SJCRH30 (cell line): ENCODE measurements at places on chromosomes 5 and 9. TPM values are rescaled to one million over a fixed set of nuclear protein-coding genes. Genes with fewer than 3 reads are reported as not detected.

DMRT2 gene
- 28.6 and 33.1 TPM in 2 replicates for total RNA-seq

LIX1 gene
- 0.04 and 0.15 TPM in 2 replicates for total RNA-seq

PAEP gene
- total RNA-seq: not detected in 2 replicates

N4BP3 gene
- 43.8 and 45.8 TPM in 2 replicates for total RNA-seq

C9orf50 gene
- not detected in 2 replicates for total RNA-seq

IQGAP2 gene
- total RNA-seq: 8.5 and 11.4 TPM in 2 replicates

TEK gene
- 1.7 and 2.3 TPM in 2 replicates for total RNA-seq

MGAT1 gene
- 85.6 and 88.5 TPM in 2 replicates for total RNA-seq

CDC20B gene
- 0.02 TPM in 1 of 2 replicates, not detected in the other for total RNA-seq

CYSRT1 gene
- total RNA-seq: 1.7 TPM in 2 replicates

KIF27 gene
- 2.0 and 3.9 TPM in 2 replicates for total RNA-seq

DNA sequence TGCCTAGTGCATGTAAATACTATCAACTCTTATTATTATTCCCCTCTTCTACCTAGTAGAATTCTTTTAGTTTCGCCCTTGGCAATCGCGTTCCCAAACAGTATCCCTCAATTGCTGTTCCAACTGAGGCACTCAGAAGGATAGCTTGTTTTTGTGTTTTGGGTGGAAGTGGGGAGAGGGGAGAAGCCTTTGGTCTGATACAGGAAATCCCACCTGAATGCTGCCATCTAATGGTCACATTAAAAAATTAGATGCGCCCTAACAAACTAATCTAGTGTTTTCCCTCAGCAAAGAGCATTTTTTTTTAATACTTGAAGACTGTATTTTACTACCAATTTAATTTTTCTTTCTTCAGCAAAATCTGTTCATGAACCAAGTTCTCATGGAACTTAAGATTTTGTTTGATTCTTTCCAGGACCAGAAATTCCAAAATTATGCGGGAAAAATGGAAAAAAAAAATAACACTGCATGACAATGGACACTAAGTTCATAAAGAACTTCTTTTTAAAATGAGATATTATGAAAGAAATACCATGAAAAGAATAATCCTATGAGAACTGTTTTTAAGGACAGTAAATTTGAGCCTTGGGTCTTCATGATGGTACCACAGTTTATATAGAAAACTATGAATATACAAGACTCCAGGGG, 22.2 kb upstream of the GLDC start:
- no peaks in the 10 kb centered on the region for H3K4me1 ChIP-seq
- H3K27me3 ChIP-seq: no peaks in the 10 kb centered on the region
- H3K4me3 ChIP-seq: no peak overlapping the region
- H3K27ac ChIP-seq: no peak overlapping the region

- H3K27me3 ChIP-seq: no peaks in the 10 kb centered on the region
- no peaks in the 10 kb centered on the region for H3K36me3 ChIP-seq
- no peaks in the 10 kb centered on the region for H3K4me1 ChIP-seq
- H3K27ac ChIP-seq: no peak overlapping the region
- DNase-seq: no peak
- no peak overlapping the region for H3K4me3 ChIP-seq
These were observed 152.5 kb upstream of the ALDH1B1 start for GRCh38 chr9:38240051-38240450.

DNA sequence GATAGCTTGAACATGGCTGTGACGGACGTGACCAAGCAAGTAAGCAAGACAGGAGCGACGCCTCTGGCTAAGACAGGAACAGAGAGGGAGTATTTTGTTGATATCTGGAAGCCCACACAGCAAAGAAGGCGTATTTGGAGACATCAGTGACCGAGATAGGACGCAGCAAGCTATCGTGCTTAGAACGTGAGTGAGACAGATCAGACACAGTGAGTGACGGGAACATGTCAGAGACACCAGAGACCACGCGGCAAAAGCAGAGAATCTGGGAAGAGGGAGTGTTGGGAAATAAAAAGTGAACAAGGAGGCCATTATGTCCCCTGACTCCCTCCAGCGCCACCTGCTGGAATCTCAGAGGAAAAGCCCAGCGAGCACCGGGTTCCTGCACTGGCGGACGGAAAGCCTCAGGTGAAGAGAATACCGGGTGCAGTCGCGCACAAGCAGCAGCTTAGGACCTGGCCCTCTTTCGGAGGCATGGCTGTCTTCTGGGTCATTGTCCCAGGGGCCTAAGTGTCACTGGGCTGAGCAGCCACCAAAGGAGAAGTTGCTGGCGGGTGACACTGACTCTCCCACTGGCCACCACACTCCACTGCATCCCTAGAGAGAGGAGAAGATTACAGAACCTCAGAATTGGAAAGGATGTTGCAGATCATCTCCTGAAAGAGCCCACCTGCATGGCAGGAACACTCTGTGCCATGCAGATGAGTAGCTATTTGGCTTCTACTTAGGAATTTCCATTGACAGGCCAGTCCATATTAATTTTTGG, 99.1 kb downstream of the FBXO38 start:
- H3K27ac ChIP-seq: no peak overlapping the region
- DNase-seq: peak; percentile 55
- H3K27me3 ChIP-seq: peaks cover 4% of the 10 kb centered on the region; the same call in 1 of the 2 replicates
- no peaks in the 10 kb centered on the region for H3K36me3 ChIP-seq
- H3K4me1 ChIP-seq: no peaks in the 10 kb centered on the region

- no peaks in the 10 kb centered on the region for H3K4me1 ChIP-seq
These were observed 464.5 kb downstream of the MTRR start for GRCh38 chr5:8333485-8333884.

DNA sequence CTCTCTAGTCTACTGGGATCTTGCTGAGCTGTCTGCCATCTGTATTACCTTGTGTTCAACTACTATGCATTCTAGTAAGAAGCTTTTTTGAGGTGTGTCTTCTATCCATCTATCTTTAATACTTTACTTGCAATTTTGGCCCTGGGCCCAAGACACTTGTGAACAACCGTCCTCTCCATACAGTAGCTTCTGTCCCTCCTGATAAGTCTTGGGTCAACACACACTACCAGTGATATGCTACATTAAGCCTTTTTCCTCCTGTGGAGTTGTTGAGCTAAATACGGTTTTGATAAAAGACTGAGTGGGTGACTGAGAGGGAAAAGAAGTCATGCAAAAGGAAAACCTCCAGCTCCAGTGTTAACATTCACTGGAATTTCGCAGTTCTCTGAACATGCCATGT, 133.3 kb upstream of the PCA3 start:
- no peaks in the 10 kb centered on the region for H3K27me3 ChIP-seq
- DNase-seq: no peak
- no peaks in the 10 kb centered on the region for H3K4me1 ChIP-seq
- peaks cover 23% of the 10 kb centered on the region for H3K36me3 ChIP-seq
- no peak overlapping the region for H3K27ac ChIP-seq
- no peak overlapping the region for H3K4me3 ChIP-seq

- no peak for DNase-seq
- H3K27me3 ChIP-seq: no peaks in the 10 kb centered on the region
- H3K4me3 ChIP-seq: no peak overlapping the region
- H3K36me3 ChIP-seq: no peaks in the 10 kb centered on the region
- H3K4me1 ChIP-seq: no peaks in the 10 kb centered on the region
These were observed 198.3 kb downstream of the KCTD16 start for GRCh38 chr5:144369006-144369405.

- no peak for DNase-seq
- H3K4me3 ChIP-seq: no peak overlapping the region
- no peaks in the 10 kb centered on the region for H3K27me3 ChIP-seq
- H3K4me1 ChIP-seq: no peaks in the 10 kb centered on the region
- H3K36me3 ChIP-seq: no peaks in the 10 kb centered on the region
These were observed 137.6 kb upstream of the ZNF618 start for GRCh38 chr9:113738496-113738892.

GRCh38 chr9:114392749-114393112, 4.9 kb upstream of the AKNA start:
- H3K27ac ChIP-seq: no peak overlapping the region
- DNase-seq: no peak
- H3K4me3 ChIP-seq: no peak overlapping the region
- no peaks in the 10 kb centered on the region for H3K36me3 ChIP-seq
- peaks cover 5% of the 10 kb centered on the region; the same call in 1 of the 2 replicates for H3K4me1 ChIP-seq
- no peaks in the 10 kb centered on the region for H3K27me3 ChIP-seq

- no peaks in the 10 kb centered on the region for H3K4me1 ChIP-seq
- no peak overlapping the region for H3K4me3 ChIP-seq
- H3K27ac ChIP-seq: no peak overlapping the region
- H3K27me3 ChIP-seq: no peaks in the 10 kb centered on the region
These were observed 95.1 kb downstream of the ZNF354C start for GRCh38 chr5:179154991-179155955.

- H3K27me3 ChIP-seq: no peaks in the 10 kb centered on the region
- no peak overlapping the region for H3K4me3 ChIP-seq
- H3K27ac ChIP-seq: no peak overlapping the region
- H3K4me1 ChIP-seq: peaks cover 11% of the 10 kb centered on the region
- H3K36me3 ChIP-seq: no peaks in the 10 kb centered on the region
- no peak for DNase-seq
These were observed 730.6 kb upstream of the ZNF608 start for GRCh38 chr5:125476901-125477585.

DNA sequence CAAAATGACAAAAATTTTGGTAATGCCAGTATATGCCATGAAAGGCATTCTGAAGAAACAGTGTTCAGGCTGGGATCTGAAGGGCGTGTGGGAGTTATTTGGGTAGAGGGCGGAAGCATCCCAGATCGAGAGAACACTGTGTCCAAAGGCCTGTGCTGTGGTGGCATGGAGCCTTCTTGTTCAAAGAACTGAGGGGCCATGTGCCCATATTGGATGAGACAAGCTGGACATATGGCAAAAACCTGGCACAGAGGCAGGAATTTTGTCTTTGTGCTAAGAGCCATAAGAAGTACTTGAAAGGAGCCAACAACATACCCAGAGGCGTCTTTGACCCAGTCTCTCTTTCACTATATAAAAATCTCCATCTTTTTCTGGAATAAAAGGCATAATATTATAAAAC, 128.0 kb downstream of the SYK start:
- H3K27me3 ChIP-seq: no peaks in the 10 kb centered on the region
- H3K27ac ChIP-seq: no peak overlapping the region
- H3K4me3 ChIP-seq: no peak overlapping the region
- H3K36me3 ChIP-seq: no peaks in the 10 kb centered on the region
- DNase-seq: no peak

GRCh38 chr9:30511666-30512065, 1872.8 kb upstream of the ACO1 start:
- no peaks in the 10 kb centered on the region for H3K4me1 ChIP-seq
- H3K4me3 ChIP-seq: no peak overlapping the region
- H3K27ac ChIP-seq: no peak overlapping the region
- no peaks in the 10 kb centered on the region for H3K27me3 ChIP-seq

DNA sequence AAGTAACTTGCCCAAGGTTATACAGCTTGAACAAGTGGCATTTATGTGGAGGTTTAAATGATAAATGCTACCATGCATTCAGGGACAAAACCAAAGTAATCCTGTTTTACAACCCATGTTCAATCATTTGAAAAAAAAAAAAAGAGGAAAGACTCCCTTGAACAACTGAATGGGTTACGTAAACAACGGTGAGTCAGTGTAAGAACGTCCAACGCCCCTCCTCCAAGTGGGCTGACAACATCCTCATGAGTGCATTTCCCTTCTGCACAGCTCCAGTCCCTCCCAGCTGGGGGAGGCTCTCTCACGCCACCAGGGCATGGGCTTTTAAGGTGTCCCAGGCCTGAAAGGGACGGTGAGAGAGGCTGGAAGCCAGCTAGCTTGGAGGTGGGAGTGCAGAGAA, 90.0 kb downstream of the PRRT1B start:
- H3K36me3 ChIP-seq: peaks cover 5% of the 10 kb centered on the region; the same call in 1 of the 2 replicates
- peaks cover 46% of the 10 kb centered on the region for H3K4me1 ChIP-seq

- no peaks in the 10 kb centered on the region for H3K27me3 ChIP-seq
- DNase-seq: no peak
- H3K27ac ChIP-seq: no peak overlapping the region
- H3K4me1 ChIP-seq: no peaks in the 10 kb centered on the region
- no peak overlapping the region for H3K4me3 ChIP-seq
- no peaks in the 10 kb centered on the region for H3K36me3 ChIP-seq
These were observed 41.0 kb upstream of the SLC36A1 start for GRCh38 chr5:151406322-151406947.

- no peak for DNase-seq
- no peak overlapping the region for H3K27ac ChIP-seq
- H3K27me3 ChIP-seq: no peaks in the 10 kb centered on the region
These were observed 502.1 kb downstream of the DMAC1 start for GRCh38 chr9:7297521-7297920.

- no peak overlapping the region for H3K4me3 ChIP-seq
- no peaks in the 10 kb centered on the region for H3K36me3 ChIP-seq
- H3K27me3 ChIP-seq: no peaks in the 10 kb centered on the region
- H3K27ac ChIP-seq: no peak overlapping the region
These were observed 50.1 kb upstream of the FBXL17 start for GRCh38 chr5:108432024-108432423.

GRCh38 chr5:51977014-51977413, 593.8 kb downstream of the ISL1 start:
- no peak overlapping the region for H3K27ac ChIP-seq
- H3K4me3 ChIP-seq: no peak overlapping the region
- no peaks in the 10 kb centered on the region for H3K27me3 ChIP-seq

GRCh38 chr5:34055667-34056066, 12.7 kb upstream of the C1QTNF3 start:
- H3K27ac ChIP-seq: peak overlapping the region; percentile 65
- H3K4me3 ChIP-seq: no peak overlapping the region
- H3K36me3 ChIP-seq: no peaks in the 10 kb centered on the region
- H3K4me1 ChIP-seq: peaks cover 32% of the 10 kb centered on the region
- peak; percentile 36 for DNase-seq
- no peaks in the 10 kb centered on the region for H3K27me3 ChIP-seq

DNA sequence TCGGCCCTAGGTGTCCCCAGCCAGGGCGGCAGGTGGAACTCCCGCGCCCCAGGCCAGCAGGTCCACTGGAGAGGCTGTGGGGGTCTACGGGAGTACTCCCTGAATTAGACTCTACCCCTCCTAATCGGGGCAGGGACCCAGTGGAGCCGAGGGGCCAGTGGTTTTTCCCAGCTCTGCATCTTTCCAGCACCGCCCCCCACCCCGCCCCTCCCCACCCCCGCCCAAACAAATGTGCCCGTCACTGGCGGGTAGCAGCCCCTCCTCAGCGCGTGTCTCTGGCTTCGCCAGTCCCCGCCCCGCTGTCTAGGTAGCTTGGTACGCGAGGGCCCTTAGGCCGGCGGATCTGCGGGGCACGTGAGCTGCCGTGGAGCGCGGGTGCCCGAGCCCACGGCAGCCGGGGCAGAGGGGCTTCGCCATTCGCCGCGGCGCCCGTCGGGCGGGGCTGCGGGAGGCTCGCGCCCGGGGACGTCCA, 7.0 kb downstream of the UNC5A start:
- peaks cover 37% of the 10 kb centered on the region; the same call in 1 of the 2 replicates for H3K27me3 ChIP-seq
- no peak overlapping the region for H3K27ac ChIP-seq
- H3K36me3 ChIP-seq: no peaks in the 10 kb centered on the region
- peak overlapping the region; percentile 56 for H3K4me3 ChIP-seq
- H3K4me1 ChIP-seq: no peaks in the 10 kb centered on the region
- peak; percentile 23 for DNase-seq
